LHCN-M2 (cell line): ENCODE measurements at places on chromosomes 1 and 21.

DNA sequence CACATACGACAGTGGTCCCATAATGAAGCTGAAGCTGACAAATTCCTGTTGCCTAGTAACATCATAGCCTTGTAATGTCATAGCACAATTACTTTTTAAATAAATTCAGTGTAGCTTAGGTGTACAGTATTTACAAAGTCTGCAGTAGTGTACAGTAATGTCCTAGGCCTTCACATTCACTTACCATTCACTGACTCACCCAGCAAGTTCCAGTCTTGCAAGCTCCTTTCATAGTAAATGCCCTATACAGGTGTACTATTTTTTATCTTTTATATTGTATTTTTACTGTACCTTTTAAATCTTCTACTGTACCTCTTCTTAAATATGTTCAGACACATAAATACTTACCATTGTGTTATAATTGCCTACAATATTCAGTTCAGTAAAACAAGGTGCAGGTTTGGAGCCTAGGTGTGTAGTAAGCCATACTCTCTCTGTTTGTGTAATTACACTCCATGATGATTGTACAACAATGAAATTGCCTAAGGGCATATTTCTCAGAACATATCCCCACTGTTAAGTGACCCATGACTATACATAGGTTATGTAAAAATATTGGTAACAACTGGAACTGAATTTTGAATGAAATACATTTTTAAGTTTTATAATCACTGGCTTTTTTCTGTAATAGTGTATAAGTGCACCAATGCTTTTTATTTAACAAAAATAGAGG, 33.5 kb upstream of the ADAM30 start:
- DNase-seq, result no peak

GRCh38 chr1:19208710-19209438, 1.2 kb downstream of the UBR4 start:
- peak; percentile 34 for DNase-seq

DNA sequence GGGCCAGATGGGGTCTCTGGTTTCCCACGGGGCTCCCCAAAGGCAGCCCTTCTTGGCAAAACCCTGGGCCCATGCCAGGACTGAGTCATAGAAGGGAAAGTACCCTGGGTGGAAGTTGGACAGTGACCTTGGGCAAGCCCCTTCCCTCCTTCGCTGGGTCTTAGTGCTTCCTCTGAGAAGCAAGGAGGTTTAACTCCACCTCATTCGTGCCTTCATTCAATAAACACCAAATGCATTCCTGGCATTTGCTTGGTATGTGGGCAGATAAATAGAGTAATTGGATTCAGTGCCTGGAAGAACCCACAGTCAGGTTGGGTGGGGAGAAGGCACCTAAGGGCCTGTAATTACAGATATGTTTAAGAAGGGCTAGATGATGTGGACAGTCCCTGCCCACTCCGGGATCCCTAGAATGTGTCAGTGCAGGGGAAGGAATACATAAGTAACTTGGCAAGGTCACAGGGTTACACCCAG, 36.3 kb upstream of the CITED4 start:
- DNase-seq, result no peak

DNA sequence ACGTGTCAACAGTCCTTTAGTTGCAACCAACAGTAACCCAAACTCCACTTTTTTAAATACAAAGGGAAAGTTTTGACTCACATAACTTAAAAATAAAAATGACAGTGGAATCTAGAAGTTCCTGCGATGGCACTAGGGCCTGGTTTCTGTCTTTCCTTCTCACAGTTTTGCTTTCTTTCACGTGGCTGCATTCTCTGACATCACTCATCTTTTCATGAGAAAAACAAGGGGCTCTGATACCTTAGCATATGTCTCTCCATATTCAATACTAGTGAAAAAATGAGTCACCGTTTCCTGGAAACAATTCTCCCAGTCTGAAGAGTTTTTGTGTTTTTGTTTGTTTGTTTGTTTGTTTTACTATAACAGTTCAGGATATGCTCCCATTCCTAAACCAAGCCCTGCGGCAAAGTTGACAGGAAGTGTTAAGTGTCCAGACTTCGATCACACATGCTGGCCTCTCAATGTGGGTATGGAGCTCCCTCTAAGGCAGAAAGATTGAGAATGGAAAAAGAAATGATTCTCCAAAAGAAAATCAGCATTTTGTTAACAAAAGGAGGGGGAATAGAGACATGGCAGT, 483.3 kb downstream of the TTLL7 start:
- DNase-seq, result no peak

- peak; percentile 40 for DNase-seq
These were observed 85.8 kb upstream of the ZNF648 start for GRCh38 chr1:182147136-182147820.

DNA sequence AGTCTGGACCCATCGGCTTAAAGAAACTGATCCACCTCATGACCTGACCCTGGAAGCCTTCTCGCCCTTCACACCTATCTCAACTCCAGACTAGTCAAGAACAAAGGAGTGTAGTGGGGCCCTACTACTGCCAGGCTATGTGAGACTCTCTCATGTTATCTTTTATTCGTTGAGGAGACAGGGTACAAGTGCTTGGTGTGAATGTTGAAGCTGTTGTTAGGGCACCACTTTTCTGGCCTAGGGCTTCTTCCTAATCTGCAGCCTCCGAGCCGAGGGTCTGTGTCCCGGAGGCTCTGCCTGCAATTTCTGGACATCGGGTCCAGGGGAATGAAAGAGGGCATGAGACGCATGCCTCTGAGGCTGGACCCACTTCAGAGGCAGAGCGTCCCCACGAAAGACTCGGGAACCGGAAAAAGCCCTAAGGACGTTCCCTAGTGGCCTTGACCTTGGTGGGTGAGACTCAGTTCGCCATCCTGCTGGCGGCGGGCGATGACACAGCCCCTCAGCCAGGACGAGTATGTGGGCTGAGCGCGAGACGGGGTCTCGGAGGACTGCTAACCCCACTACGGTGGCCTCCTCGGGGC, 671 bp downstream of the DNAJC11 start:
- no peak for DNase-seq

GRCh38 chr1:26225033-26225831, 8.8 kb upstream of the CEP85 start:
- DNase-seq, result no peak

DNA sequence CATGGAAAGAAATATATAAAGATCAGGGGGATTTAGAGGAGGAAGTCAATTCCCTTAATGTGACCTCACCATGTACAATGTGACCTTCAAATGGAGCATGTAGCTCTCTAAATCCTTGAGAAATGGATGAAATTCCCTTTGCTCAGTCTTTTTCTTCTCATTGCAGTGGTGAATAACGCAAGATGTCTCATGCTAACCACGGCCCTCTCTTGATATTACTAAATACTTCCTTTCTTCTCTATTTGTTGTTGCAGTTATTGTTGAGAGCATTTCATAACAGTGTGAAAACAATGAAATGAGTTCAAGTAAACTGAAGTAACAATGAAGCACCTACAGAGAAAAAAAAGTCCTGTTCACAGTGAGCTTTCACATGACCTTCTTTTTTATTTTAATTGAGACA, 55.6 kb downstream of the ZNF281 start:
- no peak for DNase-seq

GRCh38 chr1:6969762-6970161, 184.5 kb downstream of the CAMTA1 start:
- DNase-seq, result no peak

GRCh38 chr1:80540149-80540548, 1260.6 kb upstream of the ADGRL2 start:
- DNase-seq, result no peak

GRCh38 chr1:193333166-193333565, 146.8 kb upstream of the B3GALT2 start:
- no peak for DNase-seq
